Hepatocyte (in vitro differentiated cells): ENCODE measurements at places on chromosomes 1 and 21. TPM values are rescaled to one million over a fixed set of nuclear protein-coding genes. Genes with fewer than 3 reads are reported as not detected.

DNA sequence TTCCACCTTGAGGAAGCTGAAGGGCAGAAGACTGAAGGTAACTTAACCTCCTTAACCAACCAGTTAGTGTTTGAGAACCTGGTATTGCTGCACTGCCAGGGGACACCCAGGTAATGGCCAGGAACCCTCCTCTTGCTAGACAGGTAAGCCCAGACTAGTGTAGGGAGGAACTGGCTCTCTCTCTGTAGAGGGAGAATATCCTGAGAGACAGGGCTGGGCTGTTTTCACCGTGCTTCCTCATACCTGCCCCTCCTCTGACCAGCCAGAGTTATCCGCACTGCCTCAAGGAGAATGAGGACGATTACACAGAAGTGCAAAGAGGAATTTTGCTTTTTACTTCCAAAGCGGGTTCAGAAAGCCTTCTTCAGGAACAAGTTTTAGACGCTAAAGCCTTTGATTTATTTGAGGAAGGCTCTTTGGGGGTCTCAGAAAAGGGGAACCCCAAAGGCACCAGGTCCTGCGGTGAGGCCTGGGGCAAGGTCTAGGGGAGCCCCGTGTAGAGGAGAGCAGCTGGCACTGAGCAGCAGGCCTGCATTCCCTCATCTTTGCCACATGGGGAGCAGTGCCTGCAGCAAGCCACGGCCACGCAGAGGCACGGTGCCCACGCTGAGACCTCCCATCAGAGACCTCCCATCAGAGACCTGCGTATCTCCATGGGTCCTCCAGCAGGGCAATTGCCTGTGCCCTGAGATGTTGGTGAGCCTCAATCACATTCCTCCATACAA lies 13.5 kb downstream of the GNG4 start:
- no peak for DNase-seq

DNA sequence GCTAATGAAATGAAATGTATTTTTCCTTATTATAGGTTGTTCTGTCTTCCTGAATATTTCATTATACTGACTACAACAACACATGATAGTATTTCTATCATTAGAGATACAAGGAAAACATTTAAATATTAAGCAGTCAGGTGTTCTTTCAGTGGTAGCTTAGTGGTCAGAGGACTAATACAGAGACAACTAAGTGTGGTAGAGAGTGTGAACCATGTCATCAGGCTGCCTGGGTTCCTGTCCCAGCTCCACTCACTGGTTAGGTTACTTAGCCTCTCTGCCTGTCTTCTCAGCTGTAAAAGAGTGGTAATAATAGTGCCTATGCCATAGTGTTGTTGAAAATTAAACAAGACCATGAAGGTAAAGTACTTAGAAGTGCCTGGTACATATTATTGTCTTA lies 3.9 kb downstream of the UAP1 start:
- DNase-seq = no peak

DNA sequence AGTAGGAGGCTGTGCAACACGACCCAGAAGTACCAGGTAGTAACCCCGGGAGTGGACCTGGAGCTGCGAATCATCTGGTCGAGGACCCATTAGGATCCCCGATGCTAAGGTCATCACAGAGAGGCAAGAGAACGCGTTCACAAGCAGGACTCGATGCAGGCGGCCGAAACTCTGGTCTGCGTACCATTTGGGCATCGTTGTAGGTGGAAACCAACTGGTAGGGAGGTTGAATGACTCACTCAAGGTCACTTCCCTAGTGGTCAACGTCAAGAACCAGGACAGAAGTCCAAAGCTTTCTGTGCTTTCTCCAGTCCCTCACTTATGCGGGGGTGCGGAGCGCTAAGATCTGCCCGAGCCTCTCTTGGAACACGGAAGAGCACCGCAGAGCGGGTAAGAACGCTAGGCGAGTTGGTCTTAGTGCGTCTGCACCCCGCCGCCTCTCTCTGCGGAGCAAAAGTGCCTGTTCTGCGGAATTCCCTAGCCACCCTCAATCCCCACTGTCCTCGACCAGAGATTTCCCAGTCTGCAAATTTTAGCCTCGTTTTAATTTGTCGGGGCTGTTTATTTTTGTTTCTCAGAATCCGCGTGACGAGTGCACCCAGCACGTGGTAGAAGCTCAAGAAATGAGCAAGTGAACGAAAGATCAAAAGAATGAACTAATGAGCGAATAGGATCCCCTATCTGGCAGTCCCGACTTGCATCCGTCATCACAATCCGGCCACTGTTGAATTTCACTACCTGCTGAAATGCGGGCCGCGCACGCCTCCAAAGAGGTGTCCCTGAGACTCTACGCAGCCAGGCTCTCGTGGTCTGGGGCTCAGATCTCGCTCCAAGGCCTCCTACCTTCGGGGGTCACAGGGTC lies 12.2 kb downstream of the HLX start:
- no peak for DNase-seq

The TTLL7 gene
- polyA plus RNA-seq = 1.9 and 2.3 TPM in 2 replicates

The AKR7A3 gene
- 0.46 and 1.5 TPM in 2 replicates for polyA plus RNA-seq

The DNALI1 gene
- polyA plus RNA-seq = 33.1 and 38.8 TPM in 2 replicates
